ENCODE measurements at places on chromosomes 16 and 17.

DNA sequence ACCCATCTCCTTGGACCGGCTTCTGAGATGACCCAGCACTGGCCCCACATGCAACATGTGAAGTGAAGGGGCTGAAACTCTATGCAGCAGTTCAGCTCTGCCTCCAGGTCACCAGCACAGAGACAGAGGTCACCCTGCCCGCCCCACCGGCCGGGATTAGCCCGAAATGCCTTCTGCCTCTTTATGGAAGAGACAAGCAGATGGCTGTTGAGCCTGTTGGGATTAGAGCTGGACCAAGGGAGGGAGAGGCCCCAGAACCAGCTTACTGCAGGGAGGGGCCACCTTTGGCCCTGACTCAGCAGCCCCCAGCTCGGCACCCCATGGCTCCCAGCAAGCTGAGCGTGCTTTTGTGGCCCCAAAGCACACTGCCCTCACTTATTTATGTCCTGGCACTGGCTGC is 5.7 kb downstream of the AIPL1 start:
- DNase-seq: no peak

DNA sequence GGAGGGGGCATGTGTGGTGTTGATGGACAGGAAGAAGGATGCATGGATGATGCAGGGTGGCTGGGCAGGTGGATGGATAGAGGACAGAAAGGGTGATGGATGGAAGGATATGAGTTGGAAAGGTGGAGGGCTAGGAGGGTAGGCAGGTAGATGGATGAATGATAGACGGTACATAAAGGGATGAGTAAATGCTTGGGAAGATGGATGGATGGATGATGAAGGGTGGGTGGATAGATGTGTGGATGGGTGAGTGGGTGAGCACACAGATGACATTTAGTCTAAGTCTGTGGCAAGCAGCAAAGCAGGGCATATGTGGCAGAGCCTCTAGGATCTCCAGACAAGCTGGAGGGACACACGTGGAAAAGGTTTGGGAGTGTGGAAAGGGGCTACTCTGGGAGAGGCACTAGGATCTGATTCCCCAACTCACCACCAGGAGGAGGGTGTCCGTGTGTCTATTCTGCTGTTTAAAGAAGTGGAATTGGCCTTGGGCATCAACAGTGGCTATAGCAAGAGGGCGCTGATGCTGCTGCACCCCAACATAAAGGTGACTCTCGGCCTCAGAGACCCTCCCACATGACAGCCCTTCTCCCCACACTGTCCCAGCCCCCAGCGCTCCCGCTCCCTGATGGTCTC is 8.2 kb downstream of the PLD2 start:
- DNase-seq: no peak

GRCh38 chr16:50616386-50616785 is 64.7 kb downstream of the SNX20 start:
- no peak for DNase-seq

- DNase-seq: no peak
These were observed 149.8 kb upstream of the HS3ST2 start for GRCh38 chr16:22664132-22664531.

DNA sequence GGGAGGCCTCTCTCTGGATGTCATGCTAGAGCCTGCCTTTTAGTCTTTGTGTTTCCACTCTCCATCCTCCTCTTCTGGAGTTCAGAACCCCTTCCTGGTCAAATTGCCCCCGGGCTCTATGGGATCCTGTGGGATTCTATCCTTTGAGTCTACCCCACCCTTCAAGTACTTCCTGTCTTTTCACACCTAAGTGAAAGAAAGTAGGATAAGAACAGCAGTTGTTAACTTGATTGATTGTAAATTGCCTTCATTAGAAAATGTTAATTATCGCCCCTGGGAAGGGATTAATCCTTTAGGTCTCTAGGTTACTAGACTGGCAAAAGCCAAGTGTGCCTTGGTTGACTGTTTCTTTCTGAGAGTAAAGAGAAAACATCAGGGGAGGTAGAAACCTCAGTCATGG is 30.1 kb downstream of the PRKCB start:
- DNase-seq: no peak

GRCh38 chr17:43396491-43397060 is 2.2 kb upstream of the ARL4D start:
- DNase-seq: no peak

- DNase-seq: no peak
These were observed 3.9 kb downstream of the UMOD start for GRCh38 chr16:20348365-20349185.

DNA sequence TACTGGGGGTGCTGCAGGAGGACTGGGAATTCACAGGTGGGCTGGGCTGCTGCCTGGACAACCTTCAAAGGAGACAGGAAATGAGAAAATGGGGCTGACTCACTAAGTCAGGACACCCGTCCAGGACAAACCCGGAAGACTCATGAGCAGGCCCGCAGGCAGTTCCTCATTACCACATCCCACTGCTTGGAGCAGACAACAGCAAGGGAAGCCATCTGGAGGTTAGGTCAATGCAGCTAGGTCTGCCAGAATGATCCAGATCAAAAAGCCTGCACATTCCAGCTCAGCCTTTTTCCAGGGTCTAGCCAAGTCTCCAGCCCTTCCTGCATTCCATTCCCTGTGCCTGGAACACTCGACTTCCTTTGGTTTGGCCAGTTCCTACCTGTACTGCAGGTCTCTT is 536.5 kb upstream of the CDH11 start:
- DNase-seq: no peak

DNA sequence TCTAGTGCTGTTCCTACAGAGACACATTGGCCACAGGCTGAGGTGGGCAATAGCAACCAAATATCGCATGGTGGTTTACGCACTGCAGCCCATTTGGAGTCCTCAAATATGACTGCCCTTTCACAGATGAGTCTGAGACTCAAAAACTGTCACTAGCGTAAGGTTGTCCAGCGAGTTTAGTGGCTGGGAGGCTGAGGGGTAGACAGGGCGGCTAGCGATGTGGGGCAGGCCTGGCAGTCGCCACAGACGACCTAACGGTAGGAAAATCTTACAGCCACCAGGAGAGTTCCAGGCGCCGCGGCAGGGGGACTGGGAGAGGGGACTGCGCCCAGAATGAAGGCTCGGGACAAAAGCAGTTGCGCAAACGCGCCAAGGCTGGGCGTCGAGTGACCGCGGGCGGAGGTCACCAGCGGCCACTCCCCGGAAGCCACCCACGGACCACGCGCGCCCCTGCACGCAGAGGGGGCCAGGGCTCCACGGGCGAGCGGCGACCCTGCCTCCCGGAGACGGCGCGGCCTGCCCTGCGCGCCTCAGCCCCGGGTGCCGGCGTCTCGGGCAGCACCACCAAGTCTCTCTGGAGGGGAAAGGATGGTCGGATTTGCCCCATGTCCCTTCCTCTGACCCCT is 699 bp upstream of the MAP1LC3B start:
- no peak for DNase-seq

DNA sequence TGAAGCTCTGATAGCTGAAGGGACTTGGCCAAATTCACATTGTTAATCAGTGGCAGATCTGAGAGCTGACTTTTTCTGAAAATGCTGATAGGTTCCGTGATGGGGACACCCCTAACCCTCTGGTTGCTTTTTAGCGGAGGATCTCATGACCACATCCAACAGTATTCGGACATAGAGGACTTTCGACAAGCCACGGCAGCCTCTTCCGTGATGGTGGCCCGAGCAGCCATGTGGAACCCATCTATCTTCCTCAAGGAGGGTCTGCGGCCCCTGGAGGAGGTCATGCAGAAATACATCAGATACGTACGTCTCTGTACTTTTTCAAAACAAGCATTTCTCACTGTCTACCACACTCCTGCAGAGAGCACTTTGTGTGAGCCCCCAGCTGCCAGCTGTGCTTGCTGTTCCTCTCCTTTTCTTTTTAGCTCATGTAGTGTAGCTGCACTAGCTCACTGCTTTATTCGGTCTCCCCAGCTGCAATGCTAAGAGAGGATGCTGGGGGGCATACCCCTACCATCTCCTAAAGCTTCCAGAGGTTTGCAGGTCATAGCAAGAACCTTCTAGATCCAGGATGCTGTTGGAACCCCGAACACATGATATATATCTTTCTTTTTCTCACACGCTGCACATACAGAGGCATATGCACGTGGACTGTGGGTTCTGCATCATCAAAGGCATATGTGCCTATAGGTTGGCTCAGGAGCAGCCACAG is 14.2 kb upstream of the NFATC3 start:
- DNase-seq: no peak

- DNase-seq: no peak
These were observed 2.0 kb upstream of the CCDC42 start for GRCh38 chr17:8746501-8747236.

DNA sequence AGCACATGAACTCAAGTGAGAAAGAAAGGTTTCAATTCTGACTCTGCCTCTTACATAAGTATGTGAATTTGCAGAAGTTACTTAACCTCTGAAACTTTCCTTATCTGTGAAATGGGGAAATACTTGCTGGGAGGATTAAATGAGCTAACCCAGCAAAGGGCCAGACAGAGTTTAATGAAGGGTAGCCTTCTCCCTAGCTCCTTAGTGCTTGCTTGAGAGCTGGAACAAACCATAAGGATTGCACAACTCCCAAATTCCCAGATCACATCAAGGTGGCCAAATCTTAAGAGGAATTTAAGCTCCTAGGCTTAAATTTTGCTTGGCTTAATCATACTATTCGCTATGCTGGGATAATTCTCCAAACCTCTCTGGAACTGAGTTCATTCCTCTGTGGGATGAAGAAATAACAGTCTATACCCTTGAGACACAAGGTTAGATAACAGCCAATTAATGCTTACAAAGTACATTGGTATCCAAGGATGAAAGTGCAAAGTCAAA is 11.8 kb upstream of the WSB1 start:
- no peak for DNase-seq

DNA sequence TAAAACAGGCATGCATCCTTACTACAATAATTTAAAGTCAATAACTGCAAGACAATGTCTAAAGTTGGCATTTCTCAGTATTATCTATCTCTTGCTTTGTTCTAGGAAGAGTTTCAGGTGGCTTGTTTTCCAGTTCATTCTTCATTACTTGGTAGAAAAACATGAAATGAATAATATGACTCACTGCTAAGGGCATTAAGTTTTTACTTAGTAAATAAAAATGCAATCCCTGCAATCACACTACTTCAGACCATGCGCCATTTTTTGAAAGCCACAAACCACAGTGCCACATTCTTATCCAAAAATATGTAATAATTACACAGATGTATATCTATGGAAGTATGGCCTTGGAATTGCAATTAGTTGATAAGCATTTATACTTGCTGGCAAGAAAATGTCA is 55.4 kb downstream of the CREBBP start:
- no peak for DNase-seq

DNA sequence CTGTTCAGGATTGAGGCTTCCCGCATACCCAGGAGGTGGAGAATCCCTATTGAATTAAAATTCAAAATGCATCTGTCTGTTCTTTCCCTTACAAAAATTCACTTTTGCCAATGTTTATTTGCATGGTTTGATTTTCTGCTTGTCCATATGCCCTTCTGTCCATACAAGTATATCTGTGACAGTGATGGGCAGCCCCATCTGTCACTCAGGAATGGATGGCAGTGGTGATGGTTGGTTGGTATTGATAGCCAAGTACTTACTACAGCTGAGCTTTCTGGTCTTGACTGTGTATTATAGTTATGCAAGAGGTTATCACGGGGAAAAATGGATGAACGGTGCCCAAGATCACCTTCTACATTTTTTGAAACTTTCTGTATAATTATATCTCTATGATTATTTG is 171.0 kb downstream of the RBFOX1 start:
- no peak for DNase-seq

GRCh38 chr17:47792457-47792856 is 29.1 kb downstream of the OSBPL7 start:
- DNase-seq: no peak

DNA sequence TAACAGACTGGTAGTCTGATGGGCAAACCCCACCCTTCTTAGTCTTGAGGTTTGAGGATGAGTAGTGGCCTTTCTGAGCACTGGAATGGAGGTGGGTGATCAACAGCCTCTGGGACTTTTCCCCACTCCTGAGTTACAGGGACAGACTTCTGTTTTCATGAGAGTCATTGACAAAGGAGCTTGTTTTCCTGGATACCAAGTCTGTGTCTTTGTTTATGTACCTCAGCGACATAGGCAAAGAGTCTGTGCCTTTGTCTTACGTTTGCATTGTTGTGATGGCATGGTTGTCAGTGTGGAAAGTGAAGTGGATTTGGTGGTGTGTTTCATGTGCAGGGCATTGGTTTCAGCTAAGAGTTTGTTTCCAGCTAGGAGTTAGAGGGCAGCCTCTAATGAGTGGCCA is 17.5 kb downstream of the EPN2 start:
- no peak for DNase-seq

GRCh38 chr17:48753794-48754499 is 25.4 kb upstream of the HOXB13 start:
- DNase-seq: no peak

DNA sequence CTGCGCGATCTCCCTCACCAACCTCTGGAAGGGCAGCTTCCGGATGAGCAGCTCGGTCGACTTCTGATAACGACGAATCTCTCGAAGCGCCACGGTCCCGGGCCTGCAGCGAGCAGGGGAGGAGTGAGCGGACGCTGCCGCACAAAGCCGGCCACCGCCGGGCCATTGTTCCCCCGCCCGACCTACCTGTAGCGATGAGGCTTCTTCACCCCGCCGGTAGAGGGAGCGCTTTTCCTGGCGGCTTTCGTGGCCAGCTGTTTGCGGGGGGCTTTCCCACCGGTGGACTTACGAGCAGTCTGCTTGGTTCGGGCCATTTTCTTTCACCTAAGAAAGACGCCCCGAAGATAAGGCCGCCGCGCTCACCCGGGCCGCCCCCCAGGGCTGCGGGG is 5.8 kb upstream of the UNK start:
- DNase-seq: no peak

- no peak for DNase-seq
These were observed 12.9 kb downstream of the TRIM37 start for GRCh38 chr17:59093702-59094231.

GRCh38 chr17:63295288-63295687 is 150.8 kb downstream of the CYB561 start:
- DNase-seq: no peak

DNA sequence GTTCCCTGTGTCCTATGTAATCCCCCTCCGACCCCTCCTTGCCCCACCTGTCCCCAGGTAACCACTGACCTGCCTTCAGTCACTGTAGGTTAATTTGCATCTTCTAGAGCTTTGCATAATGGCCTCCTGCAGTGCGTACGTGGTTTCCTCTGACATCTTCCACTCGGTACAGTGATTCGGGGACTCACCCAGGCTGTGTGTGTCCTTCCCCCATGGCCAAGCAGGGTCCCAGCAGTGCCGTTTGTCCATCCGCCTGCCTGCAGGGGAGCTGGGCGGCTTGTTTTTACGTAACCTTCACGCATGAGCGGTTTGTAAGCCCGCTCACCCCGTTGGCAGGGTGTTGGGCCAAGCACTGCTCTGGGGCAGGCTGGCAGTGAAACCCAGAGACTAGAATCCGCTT is 7.9 kb downstream of the MAPK8IP3 start:
- DNase-seq: no peak

- DNase-seq: no peak
These were observed 30.3 kb upstream of the MYO15B start for GRCh38 chr17:75557075-75557851.

DNA sequence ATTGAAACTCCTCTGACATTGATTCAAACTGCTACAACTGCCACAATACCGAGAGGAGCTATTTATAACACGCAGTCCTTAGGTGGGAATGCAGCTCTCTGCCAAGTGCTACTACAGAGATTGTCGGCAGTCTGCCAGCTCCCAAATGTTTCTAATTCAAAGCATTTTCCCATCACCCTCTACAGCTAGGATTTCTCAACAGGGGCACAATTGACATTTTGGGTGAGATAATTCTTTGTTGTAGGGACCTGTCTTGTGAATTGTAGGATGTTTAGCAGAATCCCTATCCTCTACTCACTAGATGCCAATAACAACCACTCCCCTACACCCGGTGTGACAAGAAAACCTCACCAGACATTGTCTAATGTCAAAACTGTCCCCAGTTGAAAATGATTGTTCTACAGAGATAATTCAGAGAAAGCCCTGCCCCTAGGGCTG is 7.8 kb upstream of the N4BP1 start:
- no peak for DNase-seq
